Fibroblast of lung (primary cell): ENCODE measurements at places on chromosomes 16 and 17. TPM values are rescaled to one million over a fixed set of nuclear protein-coding genes. Genes with fewer than 3 reads are reported as not detected.

The SRCIN1 gene
- total RNA-seq: under 0.01 TPM in 1 of 2 replicates, not detected in the other

The PDE6G gene
- total RNA-seq: 0.17 TPM in 1 of 2 replicates, not detected in the other

The CCDC144A gene
- 11.7 and 12.3 TPM in 2 replicates for total RNA-seq

The CAPNS2 gene
- 0.51 and 0.66 TPM in 2 replicates for total RNA-seq

The HYDIN gene
- 1.3 and 1.7 TPM in 2 replicates for total RNA-seq
